Effector memory CD8-positive, alpha-beta T cell (primary cell): ENCODE measurements at places on chromosomes 6 and 20.

DNA sequence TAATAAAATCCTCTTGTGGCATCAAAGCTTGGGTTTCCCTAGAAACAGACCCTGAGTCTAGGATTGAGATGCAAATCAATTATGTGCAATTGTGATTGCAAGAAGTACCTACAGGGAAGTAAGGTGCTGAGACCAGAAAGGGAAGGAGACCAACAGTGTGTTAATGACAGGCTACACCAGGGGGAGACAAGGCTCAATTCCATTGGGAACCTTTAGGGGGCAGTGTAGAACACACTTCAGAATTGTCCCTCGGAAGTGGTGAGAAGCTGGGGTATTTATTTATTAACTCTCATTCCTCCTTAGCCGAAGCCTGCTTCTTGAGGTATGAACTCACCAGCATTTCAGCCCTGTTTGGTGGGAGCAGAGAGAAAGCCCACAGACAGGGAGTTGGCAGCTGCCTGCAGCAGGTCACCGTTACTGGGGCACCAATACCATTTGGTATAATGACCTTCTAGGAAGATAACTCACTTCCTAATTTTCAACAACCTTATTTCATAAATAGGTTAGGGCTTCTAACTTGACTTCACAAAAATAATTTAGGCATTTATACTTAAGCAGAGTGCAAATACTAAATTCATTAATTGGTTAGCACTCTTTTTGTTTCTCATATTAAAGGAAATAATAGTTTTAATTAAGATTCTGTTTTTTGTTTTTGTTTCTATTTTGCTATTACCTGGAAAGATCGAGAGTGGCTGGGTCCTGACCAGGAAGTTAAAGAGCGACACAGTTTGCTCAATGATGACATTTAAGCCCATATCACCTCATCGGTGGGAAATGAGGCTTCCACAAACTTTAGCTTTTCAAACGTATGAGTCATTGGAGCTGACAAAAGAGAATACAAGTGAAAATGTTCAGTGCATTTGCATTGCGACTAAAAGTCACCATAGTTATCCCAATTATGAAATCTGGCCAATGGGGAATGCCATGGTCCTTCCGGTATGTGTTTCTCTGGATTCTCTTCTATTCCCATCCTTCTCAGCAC, 94.8 kb downstream of the BTBD3 start:
- DNase-seq = no peak

DNA sequence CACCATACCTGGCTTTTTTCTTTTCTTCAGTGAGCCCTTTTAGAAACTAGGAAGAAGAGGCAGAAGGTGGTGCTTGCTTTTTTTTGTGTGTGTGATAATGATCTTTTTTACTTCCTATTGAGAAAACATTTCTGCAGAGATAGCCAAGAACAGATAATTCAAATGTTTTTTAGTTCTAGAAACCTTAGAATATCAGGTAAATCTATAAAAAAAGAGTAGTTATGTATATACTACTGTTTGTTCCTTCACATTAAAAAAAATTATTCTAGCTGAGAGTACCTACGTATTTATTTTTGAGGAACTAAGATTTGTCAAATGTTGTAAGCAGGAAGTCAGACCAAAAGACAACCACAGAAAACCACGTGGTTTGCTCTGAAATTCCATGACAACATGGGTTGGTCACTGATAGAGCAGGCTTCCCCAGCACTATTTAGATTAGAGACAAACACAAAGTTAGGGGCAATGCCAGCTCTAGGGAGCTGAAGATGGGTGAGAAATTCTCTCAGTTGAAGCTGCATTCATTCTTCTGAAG, 12.8 kb downstream of the STK4 start:
- DNase-seq = peak; percentile 60

- DNase-seq = peak; percentile 30
Measured at GRCh38 chr6:144344646-144345045, 59.5 kb downstream of the UTRN start.

DNA sequence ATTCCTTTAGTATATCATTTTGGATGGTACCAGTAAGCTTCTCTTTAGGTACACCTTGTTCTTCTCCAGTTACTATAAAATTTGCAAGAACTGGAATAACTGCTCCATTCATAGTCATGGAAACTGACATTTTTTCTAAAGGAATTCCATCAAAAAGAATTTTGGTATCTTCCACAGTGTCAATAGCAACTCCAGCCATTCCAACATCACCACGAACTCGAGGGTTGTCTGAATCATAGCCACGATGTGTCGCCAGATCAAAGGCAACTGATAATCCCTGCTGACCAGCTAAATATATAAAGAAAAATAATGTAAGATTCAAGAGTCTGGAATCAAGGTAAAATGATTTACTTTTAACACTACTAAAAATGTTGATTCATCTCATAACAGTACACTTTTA, 5.3 kb downstream of the MMUT start:
- no peak for DNase-seq

DNA sequence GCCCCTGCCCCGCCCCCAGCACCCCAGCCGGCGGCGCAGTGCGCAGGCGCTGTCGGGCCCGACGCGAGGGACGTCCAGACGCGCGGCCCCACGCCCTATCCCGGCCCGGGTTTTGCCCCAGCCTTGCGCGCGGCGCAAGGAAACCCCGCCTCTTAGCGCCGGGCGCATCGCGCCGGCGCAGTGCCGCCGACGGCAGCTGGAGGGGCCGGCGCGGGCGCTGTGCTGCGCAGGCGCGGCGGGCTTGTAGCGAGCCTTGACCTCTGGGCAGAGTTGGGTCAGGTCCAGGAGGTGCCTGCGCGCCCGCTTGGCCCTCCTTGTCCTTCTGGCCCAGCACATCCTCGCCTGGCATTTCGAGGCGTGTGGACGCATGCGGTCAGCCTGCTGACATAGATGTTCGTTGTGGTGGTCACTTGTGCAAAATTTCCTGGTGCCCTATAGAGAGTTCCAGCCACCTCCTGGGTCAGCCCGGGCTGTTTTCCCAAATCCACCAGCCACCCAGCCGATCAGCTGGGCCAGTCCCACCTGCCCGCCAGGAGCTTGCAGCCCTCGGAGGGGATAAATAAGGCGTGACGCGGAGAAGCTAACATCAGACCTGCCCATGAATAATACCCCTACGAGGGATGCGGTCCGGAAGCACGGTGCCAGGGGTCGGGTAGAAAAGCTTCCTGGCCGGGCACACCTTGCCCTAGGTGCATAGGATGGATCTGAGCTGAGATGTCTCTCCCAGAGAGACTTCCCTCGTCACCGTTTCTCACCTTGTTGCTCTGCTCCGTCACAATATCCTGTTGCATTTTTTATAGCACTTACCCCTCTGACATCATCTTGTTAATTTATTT, 428 bp upstream of the PRELID3B start:
- peak; percentile 93 for DNase-seq

GRCh38 chr20:31330893-31331292, 22.5 kb upstream of the DEFB116 start:
- DNase-seq = no peak

GRCh38 chr6:130107710-130108109, 89.3 kb downstream of the L3MBTL3 start:
- DNase-seq = no peak

DNA sequence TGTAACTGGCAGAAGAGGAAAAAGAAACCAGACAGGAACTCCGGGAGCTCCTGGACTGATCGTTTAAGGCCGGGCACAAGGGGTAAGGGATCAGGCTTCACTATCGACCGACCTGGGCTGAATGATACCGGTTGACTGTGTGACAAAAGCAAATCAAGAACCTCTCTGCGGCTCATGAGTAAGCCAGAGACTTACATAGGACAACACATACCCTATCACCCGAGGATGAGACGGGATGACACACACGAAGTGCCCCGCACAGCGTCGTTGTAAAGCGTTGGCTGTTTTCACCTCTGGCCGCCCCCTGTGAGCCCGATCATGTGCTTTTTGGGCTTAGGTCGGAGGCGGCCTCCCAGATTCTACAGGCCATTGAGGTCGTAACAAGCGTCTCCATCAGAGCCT, 695 bp upstream of the TGIF2 start:
- DNase-seq = peak; percentile 50

DNA sequence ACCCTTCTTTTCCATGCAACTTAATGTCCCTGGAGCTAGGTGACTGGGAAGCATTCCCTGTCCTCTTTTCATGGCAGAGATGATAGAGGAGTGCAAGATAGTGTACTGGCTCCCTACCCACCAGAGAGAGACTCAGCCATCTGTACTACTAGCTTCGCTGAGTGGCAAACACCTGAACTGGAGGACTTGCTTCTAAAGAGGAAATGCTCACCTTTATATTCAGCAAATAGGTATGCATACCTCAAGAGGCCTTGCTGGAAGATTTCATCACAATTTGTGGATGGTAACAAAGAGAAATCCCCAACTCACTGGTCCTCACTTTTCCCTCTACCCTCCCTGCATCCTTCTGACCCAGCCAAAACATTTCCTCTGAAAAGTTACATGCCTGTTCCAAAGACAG, 124.1 kb downstream of the FOXA2 start:
- no peak for DNase-seq

DNA sequence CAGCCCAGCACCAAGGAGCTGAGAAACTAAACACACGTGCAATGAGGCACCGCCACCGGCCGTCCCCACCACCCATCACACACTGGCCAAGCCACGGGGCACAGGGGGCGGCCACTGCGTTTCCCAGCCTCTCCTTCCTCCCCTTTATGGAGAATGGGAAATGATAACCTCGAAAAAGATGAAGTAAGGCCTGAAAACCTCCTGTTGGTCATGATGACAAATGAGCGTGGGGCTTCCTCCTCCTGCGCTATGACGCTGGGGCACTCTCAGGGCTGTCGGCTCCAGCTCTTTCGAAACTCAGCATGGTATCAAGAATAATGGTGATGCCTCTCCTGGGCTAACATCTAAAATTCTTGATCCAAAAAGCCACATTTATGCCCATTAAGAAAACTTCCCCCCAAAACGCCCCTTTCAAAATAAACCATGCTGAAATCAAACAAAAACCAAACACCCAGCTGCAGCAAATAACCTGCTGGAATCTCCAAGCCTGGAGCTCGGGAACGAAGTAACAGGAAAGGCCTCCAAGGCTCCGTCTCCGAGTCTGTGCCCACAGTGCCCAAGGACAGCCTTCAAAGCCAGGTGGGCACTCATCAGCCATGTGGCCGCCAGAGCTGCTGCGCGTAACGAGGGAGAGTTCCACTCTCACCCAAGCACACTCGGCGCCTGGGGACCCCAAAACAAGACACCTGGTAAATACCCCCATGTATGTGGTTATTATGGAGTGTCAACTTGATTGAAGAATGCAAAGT, 50.0 kb downstream of the TAF4 start:
- no peak for DNase-seq

DNA sequence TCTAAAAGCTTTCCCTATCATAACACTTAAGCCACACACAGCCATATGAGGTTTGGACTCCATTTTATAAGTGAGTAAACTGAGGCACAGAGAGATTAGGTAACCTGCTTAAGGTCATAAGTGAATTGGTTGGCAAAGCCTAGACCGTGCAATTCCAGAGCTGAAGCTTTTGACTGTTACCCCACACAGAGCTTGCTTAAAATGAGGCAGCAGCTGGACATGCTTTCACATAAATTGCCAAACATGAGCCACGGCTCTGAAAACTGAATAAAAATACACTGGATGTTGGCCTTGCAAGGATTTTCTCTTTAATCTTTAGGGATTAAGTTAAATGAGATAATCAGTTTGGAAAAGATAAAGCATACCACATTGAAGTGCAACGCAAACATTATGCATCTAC, 2.5 kb downstream of the RIPOR2 start:
- DNase-seq = no peak

GRCh38 chr20:8946036-8946940, 122.6 kb upstream of the PLCB4 start:
- no peak for DNase-seq

GRCh38 chr6:82616386-82617028, 252.9 kb downstream of the TPBG start:
- no peak for DNase-seq

- DNase-seq = no peak
Measured at GRCh38 chr6:149499066-149499465, 14.3 kb upstream of the ZC3H12D start.

DNA sequence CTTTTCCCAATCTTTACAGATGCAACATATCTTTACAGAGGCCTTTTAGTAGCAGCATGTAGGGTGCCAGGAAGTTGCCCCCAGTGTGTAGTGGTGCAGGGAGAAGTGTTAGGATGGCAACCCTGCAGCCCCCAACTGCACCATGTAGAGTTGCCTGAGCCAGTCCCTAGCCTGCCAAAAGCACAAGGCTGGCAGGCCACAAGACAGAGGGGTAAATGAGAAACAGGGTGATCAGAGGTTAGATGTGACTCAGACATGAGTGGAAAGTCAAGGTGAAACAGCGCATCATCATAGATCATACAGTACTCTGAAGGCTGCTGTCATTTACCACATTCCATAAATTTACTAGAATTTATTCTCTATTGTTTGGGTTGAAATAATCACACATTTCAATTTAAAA, 467.5 kb downstream of the PRKN start:
- no peak for DNase-seq
